ENCODE measurements at places on chromosomes 12 and 14.

DNA sequence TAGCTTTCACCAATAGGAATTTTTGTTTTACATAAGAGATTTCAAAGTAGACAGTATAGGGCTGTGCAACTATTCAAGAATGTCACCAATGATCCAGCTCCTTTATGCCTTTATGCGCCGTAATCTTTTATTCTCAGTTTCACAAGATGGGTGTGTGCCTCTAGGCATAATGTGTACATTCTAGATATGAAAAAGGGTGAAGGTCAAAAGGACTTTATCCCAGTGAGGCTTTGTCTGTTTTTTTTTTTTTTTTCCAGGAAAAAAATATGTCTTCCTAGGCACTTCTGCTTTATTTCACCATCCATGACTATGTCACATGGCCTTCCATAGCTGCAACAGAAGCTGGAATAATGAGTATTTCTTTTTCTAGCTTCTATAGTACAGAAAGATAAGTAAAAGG, 142.3 kb upstream of the IGF1 start:
- DNase-seq: no peak

DNA sequence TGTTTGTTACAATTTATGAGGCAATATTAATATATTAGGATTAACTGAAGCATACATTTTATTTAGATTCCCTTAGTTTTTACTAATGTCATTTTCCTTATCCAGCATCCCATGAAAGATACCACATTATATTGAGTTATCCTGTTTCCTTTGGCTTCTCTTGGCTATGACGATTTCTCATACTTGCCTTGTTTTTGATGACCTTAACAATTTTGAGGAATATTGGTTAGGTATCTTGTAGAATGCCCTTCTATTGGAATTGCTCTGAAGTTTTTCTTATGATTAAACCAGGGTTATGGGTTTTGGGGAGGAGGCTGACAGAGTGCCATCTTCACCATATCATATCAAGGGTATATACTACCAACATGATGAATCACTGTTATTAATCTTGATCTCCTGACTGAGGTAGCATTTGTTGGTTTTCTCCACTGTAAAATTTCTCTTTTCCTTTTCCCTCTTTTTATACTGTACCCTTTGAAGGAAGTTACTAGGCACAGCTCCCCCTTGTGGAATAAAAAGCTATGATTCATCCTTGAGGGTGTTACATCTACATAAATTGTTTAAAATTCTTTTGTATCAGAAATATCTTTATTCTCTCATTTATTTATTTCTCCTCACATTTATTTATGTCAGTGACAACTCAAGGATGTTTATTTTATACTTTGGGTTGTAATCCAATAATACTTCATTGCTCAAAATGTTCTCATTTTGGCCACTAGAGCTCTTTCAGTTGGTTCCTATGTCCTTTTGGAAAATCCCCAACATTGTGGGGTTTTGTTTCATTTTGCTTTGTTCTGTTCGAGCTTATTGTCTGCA, 239.0 kb downstream of the SLC16A7 start:
- no peak for DNase-seq

DNA sequence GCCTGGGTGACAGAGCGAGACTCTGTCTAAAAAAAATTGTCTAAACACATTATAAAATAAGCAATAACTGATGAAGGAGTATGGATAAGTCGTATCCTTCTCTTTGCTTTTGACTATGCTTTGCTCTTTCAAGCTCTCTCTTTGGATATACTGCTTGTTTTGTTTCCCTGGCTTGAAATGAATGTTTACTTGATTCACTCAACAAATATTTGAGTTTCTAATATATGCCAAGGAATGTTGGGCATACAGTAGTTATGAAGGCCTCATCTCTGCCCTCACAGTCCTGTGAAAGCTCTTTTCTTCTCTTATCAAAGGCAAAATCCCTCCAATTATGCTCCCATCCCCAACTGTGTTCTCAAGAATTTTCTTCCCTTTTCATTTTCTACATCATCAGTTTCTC, 123.5 kb downstream of the PTPRR start:
- DNase-seq: no peak

- DNase-seq: no peak
These were observed 660.1 kb downstream of the MED13L start for GRCh38 chr12:115617391-115617790.

- no peak for DNase-seq
These were observed 38.3 kb upstream of the CACNA2D4 start for GRCh38 chr12:1956716-1957115.
